ENCODE measurements at places on chromosomes 16 and 17. TPM values are rescaled to one million over a fixed set of nuclear protein-coding genes. Genes with fewer than 3 reads are reported as not detected.

DNA sequence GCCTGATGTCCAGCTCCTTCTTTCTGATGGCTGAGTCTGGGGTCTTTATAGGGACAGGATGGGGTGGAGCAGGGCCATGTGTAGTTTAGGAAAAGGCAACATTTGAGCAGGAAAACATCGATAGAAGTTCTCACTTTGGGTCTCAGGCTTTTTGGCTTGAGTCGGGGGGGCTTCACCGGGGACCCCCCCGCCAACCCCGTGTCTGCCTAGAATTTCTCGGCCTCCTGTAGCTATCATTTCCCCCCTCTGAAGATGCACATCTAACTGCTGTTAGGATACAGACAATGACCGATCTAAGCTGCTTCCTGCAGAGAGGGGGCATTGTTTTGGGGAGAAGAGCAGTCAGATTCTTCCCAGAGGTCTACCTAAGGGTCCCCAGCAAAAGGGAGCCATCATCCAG, 16.7 kb upstream of the ZNHIT3 start:
- no peak for DNase-seq

- no peak for DNase-seq
Measured at GRCh38 chr17:77963441-77963840, 4.9 kb downstream of the TNRC6C start.

DNA sequence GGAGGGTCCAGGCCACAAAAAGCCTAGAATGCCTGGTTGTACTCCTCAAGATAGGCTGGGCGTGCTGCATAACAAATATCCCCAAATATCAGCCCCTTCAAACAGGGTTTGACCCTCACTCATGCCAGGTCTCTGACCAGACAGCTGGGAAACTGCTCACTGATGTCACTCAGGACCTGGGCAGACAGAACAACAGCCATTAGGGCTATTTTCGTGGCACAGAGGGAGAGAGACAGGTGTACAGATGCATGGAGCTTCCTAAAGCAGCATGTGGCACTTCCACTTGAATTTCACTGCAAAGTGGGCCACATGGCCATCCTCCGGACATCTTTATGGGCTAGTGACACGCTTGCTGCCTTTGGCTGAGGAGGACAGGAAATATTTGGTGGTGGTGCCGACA, 73.1 kb downstream of the SREBF1 start:
- no peak for DNase-seq

- DNase-seq, result no peak
Measured at GRCh38 chr16:52393448-52393847, 153.5 kb downstream of the TOX3 start.

Gene SPNS2
- total RNA-seq, result 2.1 TPM

Data from H7 (cell line).